Activated CD8-positive, alpha-beta T cell treated with anti-CD3 and anti-CD28 coated beads for 36 hours (primary cell): ENCODE measurements at places on chromosomes 2 and 18. TPM values are rescaled to one million over a fixed set of nuclear protein-coding genes. Genes with fewer than 3 reads are reported as not detected.
A peak's percentile ranks its signal among the peaks of the same experiment; 100 is the strongest.

- no peak overlapping the region for H3K4me3 ChIP-seq
- H3K4me1 ChIP-seq = peaks cover 16% of the 10 kb centered on the region
- no peaks in the 10 kb centered on the region for H3K36me3 ChIP-seq
- no peak overlapping the region for H3K27ac ChIP-seq
- DNase-seq = peak; percentile 30
Observed at GRCh38 chr2:144548532-144549191, 28.7 kb upstream of the ZEB2 start.

The RAB27B gene
- not detected for total RNA-seq

GRCh38 chr2:41934329-41934958, 113.4 kb upstream of the PKDCC start:
- H3K4me1 ChIP-seq = no peaks in the 10 kb centered on the region
- no peak for DNase-seq
- no peak overlapping the region for H3K4me3 ChIP-seq
- H3K36me3 ChIP-seq = no peaks in the 10 kb centered on the region
- H3K27me3 ChIP-seq = peaks cover 5% of the 10 kb centered on the region
- no peak overlapping the region for H3K27ac ChIP-seq

DNA sequence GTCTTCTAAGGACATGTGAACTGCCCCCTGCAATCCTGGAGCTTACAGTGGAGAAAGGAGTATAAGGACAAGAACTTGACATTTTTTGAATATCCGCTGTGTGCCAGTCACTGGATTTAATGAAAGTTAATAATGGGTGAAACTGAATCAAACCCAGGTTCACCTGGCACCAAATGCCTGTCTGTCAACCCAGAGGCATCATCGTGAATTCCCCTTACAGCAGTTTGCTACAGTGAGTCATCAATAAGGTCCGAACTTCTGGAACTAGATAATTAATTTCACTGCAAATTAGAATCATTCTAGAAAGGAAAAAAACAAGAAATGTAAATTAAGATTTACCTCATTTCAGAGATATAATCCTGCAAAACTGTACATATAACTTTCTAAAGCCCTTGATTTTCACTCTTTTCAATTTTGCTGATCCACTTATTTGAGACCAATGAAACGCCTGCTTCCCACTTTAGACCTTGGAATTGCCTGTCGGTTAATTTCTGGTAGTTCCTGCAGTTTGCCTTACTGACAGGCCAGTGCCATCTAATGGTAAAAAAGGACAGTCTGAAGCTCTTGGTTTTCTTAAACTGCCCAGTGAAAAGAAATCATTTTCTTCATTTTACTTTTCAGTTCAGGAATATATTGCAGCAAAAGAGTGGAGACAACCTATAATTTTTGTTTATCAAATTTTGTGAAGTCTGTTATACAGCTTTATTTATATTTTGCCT, 8.2 kb downstream of the DSG2 start:
- H3K27ac ChIP-seq = no peak overlapping the region
- peaks cover 3% of the 10 kb centered on the region for H3K27me3 ChIP-seq
- H3K4me1 ChIP-seq = no peaks in the 10 kb centered on the region
- DNase-seq = no peak
- no peaks in the 10 kb centered on the region for H3K36me3 ChIP-seq

DNA sequence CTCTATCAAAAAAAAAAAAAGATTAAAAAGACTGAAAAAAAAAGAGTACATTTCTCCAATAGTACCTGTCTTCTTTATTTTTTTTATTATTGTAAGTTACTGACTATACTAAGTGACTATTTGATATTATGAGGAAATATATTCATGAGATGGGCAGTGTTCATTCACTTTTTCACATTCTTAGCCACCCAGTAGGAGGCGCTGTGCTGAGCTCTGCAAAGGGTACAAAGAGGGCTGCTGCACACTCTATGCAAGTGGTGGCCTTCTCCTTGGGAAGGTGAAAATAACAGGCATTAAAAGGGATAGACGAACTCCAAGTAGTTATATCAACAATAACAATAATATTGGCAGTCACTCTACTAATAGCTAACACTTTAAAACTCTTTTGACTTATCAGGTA, 1034.9 kb upstream of the FANCL start:
- no peaks in the 10 kb centered on the region for H3K36me3 ChIP-seq
- no peaks in the 10 kb centered on the region for H3K4me1 ChIP-seq
- H3K27ac ChIP-seq = no peak overlapping the region
- DNase-seq = peak; percentile 4

The STAT4 gene
- total RNA-seq = 72.2 TPM

DNA sequence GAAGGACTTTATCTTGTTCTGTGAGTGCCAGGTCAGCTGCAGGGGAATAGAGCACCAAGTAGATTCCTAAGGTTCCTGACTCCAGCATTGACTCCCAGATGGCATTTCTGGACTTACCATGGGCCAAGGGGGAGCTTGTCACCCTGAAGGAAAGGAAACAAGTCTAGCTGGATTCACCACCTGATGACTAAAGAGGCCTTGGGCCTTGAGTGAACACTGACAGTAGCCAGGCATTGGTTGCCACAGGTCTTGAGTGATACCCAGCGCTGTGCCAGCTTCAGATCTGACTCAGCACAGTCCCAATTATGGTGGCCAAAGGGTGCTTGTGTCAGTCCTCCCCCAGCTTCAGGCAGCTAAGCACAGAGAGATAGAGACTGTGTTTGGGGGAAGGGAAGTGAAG, 40.1 kb upstream of the CAPN13 start:
- H3K36me3 ChIP-seq = no peaks in the 10 kb centered on the region
- peaks cover 17% of the 10 kb centered on the region for H3K27me3 ChIP-seq
- H3K27ac ChIP-seq = no peak overlapping the region
- H3K4me1 ChIP-seq = no peaks in the 10 kb centered on the region

The MC5R gene
- not detected for total RNA-seq

The SERPINB11 gene
- total RNA-seq = not detected

The GALNT14 gene
- total RNA-seq = 1.1 TPM

The REG1B gene
- total RNA-seq = not detected

The C2orf72 gene
- 5.1 TPM for total RNA-seq

The COL4A4 gene
- total RNA-seq = not detected

The CFAP65 gene
- not detected for total RNA-seq

GRCh38 chr2:70477441-70477844, 76.2 kb downstream of the TGFA start:
- H3K4me1 ChIP-seq = peaks cover 22% of the 10 kb centered on the region
- no peak overlapping the region for H3K27ac ChIP-seq
- no peak overlapping the region for H3K4me3 ChIP-seq
- H3K36me3 ChIP-seq = no peaks in the 10 kb centered on the region

DNA sequence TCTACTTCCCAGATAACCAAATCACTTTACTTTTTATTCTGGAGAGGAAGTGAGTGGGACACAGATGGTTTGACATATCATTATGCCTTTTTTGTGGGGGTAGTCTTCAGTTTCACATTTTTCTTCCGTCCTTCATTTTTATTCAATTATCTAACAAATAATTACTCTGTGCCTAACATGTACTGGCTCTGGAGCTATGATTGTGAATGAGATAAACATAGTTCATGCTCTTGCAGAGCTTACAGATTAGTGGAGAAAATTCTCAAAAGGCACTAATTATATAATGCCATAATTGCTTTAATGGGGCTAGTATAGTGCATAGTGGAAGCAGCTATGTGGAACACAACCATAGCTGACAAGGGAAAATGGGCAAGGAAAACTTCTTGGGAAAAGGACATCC, 303.6 kb upstream of the TFPI start:
- H3K27me3 ChIP-seq = no peaks in the 10 kb centered on the region
- DNase-seq = no peak
- H3K4me3 ChIP-seq = no peak overlapping the region
- no peak overlapping the region for H3K27ac ChIP-seq

- no peak overlapping the region for H3K4me3 ChIP-seq
- no peak for DNase-seq
- no peaks in the 10 kb centered on the region for H3K36me3 ChIP-seq
Observed at GRCh38 chr2:44009136-44009735, 13.4 kb upstream of the LRPPRC start.

The ZNF2 gene
- 6.5 TPM for total RNA-seq

DNA sequence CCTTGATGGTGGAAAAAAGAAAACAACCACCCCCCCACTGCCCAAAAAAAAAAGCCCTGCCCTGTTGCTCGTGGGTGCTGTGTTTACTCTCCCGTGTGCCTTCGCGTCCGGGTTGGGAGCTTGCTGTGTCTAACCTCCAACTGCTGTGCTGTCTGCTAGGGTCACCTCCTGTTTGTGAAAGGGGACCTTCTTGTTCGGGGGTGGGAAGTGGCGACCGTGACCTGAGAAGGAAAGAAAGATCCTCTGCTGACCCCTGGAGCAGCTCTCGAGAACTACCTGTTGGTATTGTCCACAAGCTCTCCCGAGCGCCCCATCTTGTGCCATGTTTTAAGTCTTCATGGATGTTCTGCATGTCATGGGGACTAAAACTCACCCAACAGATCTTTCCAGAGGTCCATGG, 28.0 kb downstream of the MAL start:
- peaks cover 31% of the 10 kb centered on the region for H3K36me3 ChIP-seq
- no peaks in the 10 kb centered on the region for H3K27me3 ChIP-seq
- peaks cover 70% of the 10 kb centered on the region for H3K4me1 ChIP-seq
- H3K27ac ChIP-seq = peak overlapping the region; percentile 85
- no peak overlapping the region for H3K4me3 ChIP-seq
- peak; percentile 59 for DNase-seq

DNA sequence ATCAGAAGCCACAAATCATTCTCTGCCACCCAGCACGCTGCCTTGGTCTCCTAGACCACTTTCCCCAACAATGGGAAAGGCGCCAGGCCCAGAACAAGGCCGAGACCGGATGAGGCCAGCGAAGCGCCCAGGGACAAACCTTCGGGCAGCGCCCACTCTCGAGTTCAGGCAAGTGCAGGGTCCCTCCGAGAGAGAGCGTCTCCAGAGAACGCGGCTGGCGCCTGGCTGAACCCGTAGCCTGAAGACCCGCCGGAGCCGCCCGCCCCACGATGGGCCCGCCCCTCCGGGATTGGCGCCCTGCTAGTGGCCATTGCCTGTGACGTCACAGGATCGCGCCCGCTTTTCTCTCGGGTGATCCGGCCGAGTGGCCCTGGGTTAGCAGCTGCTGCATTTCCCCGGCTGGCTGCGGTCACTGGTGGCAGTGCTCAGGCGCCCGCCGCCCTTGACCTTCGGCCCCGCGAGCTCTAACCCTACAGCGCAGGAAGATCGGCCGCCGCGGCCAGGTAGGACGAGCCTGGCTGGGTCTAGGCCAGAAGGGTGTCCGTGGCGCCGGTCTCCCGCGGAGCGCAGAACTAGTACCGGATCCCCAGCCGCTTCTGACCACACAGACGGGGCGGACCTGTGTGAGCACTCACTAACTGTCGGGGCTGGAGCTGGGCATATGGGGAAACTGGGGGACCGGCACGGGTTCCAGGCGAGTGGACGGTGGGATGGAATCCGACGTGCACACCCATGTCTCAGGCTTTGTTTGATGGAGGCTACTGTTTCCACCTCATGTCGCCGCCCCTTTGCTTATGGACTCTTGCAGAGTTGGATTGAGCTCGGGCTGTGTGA, at the start of gene FAHD2A:
FAHD2A (plus strand) TSS at position 339 of the 834 bp plus-strand sequence. CDS start 2,851 bp downstream, outside the sequence.
- H3K4me1 ChIP-seq = peaks cover 16% of the 10 kb centered on the region
- H3K4me3 ChIP-seq = peak within 1 kb of the TSS; percentile 96
- no peaks in the 10 kb centered on the region for H3K27me3 ChIP-seq
- DNase-seq = peak; percentile 98

DNA sequence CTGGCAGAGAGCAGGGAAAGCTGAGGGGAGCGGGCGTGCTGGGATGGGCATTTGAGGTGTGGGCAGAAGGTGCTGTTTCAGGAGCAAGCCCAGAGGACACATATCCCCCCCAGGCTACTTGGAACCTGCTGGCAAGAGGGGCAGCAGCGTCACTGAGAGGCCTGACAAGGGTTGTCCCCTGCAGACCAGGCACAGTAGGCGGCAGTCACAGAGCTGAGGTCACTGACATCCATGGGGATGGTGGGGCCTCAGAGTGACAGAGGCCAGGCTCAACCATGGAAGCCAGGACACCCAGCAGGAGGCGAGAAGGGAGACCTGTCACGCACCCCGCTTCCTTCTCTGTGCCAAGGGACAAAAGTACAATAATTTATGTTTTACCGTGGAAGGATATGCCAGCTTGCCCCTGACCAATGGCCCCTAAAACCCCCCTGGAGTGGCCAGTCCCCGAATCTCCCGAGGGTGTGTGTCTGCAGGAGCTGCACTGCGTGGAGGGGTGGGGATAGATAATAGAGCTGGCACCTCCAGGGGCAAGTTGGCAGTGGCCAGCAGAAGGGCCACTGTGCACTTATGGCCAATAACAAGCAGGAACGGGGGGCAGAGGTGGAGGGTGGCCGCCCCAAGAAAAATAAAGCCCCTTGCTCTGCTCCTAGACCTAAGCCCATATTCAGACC, 86.3 kb upstream of the SLC66A3 start:
- H3K4me3 ChIP-seq = no peak overlapping the region
- no peaks in the 10 kb centered on the region for H3K36me3 ChIP-seq
- no peaks in the 10 kb centered on the region for H3K4me1 ChIP-seq
- no peak overlapping the region for H3K27ac ChIP-seq

DNA sequence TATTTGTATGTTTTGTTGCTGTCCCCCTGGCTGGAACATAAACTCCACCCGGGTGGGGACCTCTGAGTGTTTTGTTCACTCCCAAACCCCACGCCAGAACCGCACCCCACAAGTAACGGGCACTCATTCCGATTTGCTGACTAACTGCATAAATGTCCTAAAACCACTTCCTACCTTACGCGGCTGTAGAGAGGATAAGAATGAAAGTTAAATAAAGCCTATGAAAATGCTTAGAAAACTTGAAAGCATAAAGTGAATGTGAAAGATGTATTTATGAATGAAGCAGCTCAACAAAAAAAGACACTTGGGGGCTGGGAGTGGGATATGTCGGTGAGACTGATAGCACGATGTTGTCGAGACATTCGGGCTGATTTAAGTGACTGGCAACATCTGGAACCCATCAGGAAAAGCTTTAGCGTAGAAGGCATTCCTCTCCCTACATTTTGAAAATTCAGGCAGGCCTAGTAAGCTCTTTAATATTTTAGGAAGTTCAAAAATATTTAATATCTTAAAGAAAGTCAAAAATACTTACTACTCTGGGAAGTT, 206.7 kb downstream of the SH3RF3 start:
- H3K36me3 ChIP-seq = no peaks in the 10 kb centered on the region
- peak overlapping the region; percentile 15 for H3K27ac ChIP-seq
- H3K4me3 ChIP-seq = peak overlapping the region; percentile 34
- H3K4me1 ChIP-seq = peaks cover 30% of the 10 kb centered on the region
- H3K27me3 ChIP-seq = no peaks in the 10 kb centered on the region

The CCDC141 gene
- 6.5 TPM for total RNA-seq

DNA sequence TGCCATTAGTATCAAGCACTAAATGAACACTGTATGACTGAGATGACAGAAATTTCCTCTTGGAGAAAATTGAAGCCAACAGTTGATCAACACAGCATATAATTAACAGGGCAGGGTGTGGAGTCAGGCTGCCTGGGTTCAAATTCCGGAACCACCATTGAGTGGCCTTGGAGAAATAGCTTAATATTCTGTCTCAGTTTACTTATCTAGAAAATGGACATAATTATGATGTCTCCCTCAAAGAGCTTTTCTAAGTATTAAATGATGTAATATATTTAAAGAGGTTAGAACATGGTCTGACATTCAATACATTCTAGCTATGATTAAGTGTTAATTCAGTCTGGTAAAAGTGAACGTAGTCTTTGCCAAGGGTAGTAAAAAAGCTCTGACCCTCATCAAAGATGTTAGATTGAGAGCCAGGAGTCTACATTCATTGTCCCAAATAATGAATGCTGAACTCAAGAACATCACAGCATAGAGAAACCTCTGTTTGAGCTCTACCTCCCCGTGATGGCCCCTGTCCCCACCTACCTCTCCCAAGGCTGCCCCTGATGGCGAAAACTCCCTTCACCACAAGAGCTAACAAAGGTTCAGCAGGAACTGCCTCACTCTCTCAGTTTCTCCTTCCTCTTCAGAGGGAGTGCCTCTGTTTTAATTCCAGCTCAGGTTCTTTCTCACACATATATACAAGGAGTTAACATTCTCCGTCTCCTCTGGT, 2.7 kb upstream of the VWA3B start:
- H3K27ac ChIP-seq = no peak overlapping the region
- no peak overlapping the region for H3K4me3 ChIP-seq
- H3K4me1 ChIP-seq = peaks cover 27% of the 10 kb centered on the region
- no peaks in the 10 kb centered on the region for H3K36me3 ChIP-seq
